H1 (cell line): ENCODE measurements at places on chromosomes 12 and 14. TPM values are rescaled to one million over a fixed set of nuclear protein-coding genes. Genes with fewer than 3 reads are reported as not detected.
A peak's percentile ranks its signal among the peaks of the same experiment; 100 is the strongest.

DNA sequence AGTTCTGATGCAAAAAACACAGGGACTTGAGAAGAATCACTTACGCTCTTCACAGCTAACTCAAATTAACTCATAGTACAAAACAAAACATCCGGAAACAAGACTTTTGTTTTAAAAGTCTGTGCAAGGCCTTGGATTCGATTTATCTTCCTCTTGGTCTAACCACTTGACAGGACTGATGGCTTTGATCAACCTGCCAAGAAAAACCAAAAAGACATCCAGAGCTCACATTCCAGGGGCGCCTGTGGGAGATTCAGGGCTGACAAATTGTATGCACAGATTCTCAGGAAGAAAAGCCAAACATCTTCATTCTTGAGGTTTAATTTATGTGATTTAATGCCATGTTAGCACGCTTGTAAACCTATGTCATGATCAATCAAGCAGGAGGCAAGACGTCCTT, 129.1 kb upstream of the TMCC3 start:
- no peak for DNase-seq

DNA sequence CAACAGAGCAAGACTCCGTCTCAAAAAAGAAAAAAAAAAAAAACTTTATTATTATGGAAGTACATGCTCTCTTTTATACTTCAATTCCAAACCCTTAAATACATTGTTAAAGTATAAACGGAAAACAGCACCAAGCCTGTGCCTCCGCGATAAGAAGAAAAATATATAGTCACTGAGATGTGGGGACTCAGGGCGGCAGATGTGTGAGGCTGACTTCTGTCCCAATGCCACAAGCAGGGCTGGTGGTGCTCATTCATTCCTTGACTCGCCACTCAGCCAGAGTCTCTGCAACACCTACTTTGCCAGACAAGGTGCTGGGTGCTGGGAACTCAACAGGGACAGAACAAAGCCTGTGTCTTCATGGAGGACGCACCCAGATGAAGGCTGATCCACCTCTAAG, 13.8 kb downstream of the LGMN start:
- no peak for DNase-seq

DNA sequence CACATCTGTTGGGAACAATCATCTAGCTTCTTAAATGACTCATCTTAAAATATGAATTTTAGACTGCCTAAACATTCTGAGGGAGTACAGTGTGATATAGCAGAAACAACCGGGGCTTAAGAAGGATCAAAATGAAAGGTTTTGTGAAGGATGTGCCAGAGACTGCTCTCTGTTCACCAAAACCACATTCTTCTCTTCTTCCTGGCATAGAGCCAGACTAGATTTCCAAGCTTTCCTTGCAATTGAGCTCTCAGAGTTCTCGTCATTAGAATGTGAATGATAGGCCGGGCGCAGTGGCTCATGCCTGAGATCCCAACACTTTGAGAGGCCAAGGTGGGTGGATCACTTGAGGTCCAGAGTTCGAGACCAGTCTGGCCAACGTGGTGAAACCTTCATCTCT, 94.5 kb downstream of the LRRIQ1 start:
- DNase-seq = no peak

DNA sequence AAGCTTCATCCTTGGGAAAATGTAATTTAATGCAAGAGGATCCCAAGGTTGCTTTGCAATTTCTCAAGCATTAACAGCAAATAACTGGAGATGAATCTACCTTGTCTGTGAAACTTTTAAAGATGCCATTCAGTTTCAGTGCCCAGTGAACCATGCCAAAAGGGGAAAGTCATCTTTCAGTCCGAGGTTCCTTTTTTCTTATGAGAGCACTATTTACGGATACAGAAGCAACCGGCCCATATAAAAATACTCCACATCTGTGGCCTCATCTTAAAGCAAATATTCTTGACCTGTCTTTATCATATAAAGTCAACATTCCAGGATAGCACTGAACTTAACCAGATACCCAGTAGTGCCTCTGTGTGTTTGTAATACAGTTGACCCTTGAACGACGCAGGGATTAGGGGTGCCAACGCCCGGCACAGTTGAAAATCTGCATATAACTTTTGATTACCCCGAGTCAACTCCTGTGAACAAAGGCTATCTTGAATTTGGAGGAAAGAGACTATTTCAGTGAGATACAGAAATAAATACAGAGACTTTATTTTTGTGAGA, 209.4 kb downstream of the PCNX1 start:
- no peak for DNase-seq

DNA sequence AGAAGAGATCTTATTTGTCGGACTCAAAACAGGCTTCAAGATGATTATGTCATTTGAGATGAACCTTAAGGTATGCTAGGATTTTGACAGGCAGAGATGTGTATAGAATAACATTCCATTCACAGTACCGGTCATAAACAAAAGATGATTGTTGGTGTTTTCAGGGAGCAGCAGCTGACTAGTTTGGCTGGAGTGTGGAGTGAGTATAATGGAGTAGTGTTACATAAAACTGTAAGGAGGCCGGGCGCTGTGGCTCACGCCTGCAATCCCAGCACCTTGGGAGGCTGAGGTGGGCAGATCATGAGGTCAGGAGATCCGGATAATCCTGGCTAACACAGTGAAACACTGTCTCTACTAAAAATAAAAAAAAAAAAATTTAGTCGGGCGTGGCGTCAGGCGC, 23.9 kb downstream of the SERPINA10 start:
- no peak for DNase-seq

DNA sequence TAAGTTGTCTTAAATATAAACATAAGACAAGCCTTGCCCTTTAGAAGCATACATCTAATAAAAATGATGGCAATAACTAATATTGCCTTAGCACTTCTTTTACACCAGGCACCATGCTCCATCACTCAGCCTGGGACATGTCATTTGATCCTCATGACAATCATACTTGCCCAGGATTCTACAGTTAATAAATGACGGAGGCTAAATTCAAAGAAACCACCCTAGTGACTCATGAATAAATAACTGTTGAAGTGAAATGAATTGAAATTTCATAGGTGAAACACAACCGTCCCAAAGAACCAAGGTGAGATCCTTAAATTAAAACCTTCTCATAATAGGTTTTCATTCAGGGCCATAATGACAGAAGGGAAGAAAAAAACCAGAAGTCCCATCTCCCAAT, 89.5 kb downstream of the GRIN2B start:
- DNase-seq = no peak

- DNase-seq = peak; percentile 92
These were observed at the start of gene HOXC13 for GRCh38 chr12:53938326-53939140. HOXC13 (plus strand) TSS chr12:53938831; CDS start chr12:53938907, 76 bp downstream.

GRCh38 chr12:996881-997280, 5.9 kb downstream of the ERC1 start:
- DNase-seq = no peak

GRCh38 chr12:67025543-67026114, 243.5 kb upstream of the CAND1 start:
- DNase-seq = peak; percentile 44

DNA sequence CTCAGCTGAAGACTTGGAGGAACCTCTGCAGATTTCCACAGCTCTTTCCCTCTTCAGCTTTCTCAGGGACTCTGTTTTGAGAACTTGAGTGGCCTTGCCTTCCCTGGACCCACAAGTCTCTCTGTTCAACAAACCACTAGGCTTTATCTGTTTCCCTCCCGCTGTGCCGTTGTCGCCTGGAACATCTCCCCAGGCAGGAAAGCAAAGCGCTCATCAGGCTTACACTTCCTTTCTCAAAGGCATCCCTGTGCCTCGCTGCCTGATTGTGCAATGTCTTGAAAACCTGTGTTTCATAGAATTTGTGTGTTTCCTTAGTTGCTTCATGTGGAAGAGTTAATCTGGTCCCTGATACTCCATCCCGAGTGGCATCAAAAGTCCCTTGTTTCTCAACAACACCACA, 64.1 kb downstream of the PPM1A start:
- no peak for DNase-seq

DNA sequence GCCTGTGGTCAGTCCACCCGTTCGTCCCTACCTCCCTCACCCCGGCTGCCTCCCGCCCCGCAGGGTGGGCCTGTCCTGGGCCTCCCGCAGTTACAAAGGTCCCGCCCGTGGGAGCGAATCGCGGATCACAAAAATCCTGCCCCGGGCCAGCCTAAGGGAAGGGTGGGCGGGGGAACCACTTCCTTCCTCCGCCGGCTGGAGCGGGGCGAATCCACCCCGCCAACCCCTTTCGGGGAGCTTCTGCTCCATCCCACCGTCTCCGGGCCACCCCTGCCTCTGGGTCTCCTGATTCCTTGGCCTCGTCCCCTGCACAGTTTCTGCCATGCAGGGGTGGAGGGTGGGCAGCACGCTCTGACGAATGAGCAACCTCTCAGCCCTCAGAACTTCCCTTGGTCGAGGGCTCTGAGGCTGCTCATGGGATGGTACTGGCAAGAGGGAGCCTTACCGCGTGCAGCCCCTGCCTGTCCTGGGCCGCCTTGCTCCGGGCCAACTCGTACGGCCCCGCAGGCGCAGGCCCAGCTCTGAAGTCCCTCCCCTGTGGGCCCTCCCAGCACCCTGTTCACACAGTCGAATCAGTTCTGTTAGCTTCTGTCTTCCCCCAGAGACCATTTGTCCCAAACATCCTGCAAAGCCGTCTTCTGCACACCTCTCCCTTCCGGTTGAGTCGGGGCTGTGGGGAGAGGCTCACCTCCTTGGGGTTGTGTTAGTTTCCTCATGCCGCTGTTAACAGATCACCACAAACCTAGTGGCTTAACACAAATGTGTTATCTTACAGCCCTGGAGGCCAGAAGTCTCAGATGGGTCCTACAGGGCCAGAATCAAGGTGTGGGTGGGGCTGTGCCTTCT, 589 bp upstream of the HVCN1 start:
- DNase-seq = no peak

DNA sequence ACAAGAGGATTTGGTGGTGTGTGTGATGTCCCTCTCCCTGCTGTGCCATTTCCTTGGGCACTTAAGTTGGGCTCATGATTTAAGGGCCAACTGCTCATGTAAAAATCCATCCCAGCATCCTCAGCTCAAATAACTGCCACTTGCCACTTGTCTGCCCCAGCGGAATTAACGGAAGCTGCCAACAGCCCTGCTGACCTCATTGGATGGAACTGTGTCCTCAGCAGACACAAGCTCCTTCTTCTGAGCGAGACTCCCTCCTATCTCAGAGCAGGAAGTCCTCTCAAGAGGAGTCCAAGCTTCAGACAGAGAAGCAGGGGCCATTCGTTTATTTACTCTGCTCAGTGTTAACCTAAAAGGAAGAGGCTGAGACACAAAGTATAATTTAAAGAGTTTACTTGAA, 29.6 kb upstream of the PRMT8 start:
- DNase-seq = no peak

GRCh38 chr12:66453844-66454243, 151.6 kb downstream of the HELB start:
- DNase-seq = no peak

DNA sequence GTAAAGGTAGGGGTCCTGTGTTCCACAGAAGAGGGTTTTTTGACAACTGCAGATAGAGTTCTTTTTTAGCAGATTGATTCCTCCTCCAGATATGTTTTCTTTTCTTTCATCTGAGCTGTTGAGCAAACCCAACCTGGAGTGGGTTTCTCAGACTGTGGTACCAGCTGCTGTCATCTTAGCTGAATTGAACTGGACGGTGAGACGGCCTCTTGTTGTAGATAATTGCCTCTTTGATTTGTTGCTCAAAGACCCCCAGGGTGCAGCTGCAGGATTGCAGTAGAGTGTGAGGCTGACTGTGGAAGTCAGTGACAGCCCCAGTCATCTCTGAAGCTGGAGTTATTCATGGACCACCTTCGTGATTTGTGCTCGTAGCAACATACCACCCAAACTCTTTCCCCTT, 317.7 kb downstream of the AACS start:
- no peak for DNase-seq

- DNase-seq = no peak
These were observed 91.1 kb upstream of the ARID2 start for GRCh38 chr12:45638386-45638785.

GRCh38 chr12:110790301-110790700, 47.6 kb upstream of the PPP1CC start:
- no peak for DNase-seq

DNA sequence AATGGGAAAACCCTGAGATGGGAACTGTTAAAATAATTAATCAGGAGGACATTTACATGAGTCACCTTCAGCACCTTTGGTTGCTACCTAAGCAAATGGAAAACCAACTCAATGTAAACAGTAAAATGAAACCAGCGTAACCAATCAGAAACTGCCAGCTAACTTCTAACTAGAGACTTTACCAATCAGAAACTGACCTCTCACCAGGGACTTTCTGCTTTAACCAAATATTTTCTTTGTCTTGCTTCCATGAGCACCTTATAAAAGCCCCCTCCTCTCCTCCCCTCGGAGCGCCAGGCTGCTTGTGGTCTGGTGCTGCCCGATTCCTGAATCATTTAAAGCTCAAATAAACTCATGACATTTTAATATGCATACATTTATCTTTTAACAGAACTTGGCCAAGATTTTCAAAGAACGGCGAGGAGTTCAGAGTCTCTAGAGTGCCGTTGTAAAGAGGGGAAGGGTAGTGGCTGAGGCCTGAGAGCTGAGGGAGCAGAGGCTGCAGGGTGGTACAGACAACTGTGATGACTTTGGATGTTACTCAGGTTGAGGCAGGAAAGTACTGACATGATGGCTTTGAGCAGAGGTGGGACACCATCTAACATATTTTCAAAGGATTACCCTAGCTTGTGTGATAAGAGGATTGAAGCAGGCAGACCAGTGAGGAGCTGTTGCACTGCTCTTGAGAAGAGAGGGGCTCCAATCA, 183.6 kb downstream of the CRADD start:
- DNase-seq = no peak

- peak; percentile 82 for DNase-seq
These were observed 123.0 kb downstream of the GLT1D1 start for GRCh38 chr12:128976120-128976738.

DNA sequence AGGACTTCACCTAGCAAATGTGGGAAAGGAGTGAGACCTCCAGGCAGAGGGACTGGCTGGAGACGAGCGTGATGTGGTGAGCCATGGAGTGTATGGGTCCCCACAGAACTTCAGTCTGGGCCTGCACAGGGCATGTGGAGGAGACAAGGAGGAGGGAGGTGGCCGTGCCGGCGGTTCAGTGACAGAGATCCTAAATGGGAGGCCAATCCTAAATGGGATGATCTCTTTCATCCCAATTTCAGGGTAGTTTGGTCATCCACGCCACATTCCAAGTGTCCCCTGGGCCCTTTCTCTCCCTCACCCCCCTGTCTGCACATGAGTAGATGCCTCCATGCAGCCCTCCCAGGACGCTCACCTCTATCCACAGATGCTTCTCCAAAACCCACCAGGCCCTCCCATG, 13.2 kb downstream of the SERPINA5 start:
- no peak for DNase-seq

Gene STX2
- 13.9 and 20.0 TPM in 2 replicates for polyA plus RNA-seq

Gene EPYC
- polyA plus RNA-seq = not detected in 2 replicates

Gene PLEKHD1
- polyA plus RNA-seq = 0.24 and 0.42 TPM in 2 replicates

Gene TAS2R10
- 0.08 and 0.14 TPM in 2 replicates for polyA plus RNA-seq

Gene SLC16A7
- polyA plus RNA-seq = 0.55 and 0.74 TPM in 2 replicates

Gene KRT82
- not detected in 2 replicates for polyA plus RNA-seq

Gene KRT6C
- not detected in 2 replicates for polyA plus RNA-seq
